ENCODE measurements at places on chromosomes 12 and 14. TPM values are rescaled to one million over a fixed set of nuclear protein-coding genes. Genes with fewer than 3 reads are reported as not detected.

BICDL1 gene
- 18.4 TPM for polyA plus RNA-seq

GALNT8 gene
- polyA plus RNA-seq: 4.7 TPM

DNA sequence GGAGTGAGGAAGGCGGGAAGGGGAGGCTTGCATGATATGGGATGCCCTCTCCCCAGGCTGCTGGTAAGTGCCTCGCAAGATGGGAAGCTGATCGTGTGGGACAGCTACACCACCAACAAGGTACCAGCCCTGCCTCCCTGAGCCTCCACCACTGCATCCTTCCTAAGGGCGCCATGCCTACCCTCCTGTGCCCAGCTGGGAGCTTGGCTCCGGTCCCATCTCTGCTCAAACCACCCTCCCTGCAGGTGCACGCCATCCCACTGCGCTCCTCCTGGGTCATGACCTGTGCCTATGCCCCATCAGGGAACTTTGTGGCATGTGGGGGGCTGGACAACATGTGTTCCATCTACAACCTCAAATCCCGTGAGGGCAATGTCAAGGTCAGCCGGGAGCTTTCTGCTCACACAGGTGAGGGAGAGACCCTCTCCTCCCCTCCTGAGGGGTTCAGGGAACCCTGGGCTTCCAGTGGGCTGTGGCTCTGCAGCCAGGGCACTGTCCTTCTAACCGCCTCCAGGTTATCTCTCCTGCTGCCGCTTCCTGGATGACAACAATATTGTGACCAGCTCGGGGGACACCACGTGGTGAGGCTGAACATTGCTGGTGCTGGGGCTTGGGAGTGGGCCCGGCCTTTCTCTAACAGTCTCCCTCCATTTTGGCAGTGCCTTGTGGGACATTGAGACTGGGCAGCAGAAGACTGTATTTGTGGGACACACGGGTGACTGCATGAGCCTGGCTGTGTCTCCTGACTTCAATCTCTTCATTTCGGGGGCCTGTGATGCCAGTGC is 2.6 kb downstream of the GNB3 start:
- DNase-seq: no peak

DNA sequence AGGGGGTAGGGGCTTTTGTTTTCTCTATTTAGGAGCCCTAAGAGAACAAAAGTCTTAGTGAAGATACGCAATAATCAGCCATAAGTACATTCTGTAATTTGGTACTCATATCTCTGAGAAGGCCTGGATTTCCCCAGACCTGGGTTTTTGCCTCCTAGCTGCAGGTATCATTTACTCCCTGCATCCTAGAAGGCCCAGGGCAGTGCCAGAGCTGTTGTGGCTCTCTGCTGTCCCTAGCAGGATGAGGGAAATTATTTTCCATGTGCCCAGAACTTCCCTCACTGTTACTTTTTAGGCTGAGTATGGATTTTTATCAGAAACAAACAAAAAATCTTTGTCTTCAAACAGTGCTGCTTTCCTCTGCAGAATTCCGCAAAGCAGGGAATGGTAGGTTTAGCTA is 192.5 kb upstream of the SYT1 start:
- no peak for DNase-seq

DNA sequence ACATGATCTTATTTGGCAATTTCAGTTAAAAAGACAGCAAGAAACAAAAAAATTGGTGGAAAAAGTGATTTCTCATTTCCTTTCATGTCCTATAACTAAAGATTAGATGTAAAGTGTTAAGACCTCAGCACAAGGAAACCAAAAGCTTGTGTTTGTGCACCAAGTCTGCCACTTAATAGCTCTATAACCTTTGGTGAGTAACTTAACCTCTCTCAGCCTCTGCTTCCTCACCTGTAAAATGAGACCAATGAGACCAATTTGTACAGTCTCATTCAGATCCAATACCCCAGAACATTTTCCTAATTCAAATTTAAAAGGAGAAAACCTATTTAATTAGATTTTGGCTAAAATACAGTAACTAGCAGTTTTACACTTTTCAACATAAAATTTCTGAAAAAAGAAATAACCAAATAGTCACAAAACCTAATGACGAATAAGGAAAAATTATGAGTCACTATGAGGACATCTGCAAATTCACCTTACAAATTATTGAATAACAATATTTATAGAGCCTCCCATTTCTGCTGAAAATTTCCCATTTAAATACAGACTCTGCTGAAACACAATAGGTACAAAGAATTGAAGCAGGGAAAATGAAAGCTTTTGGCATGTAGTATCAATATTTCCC is 71.1 kb downstream of the EPS8 start:
- no peak for DNase-seq

GRCh38 chr14:23615856-23616255 is 20.3 kb upstream of the DHRS2 start:
- no peak for DNase-seq
